ENCODE measurements at places on chromosomes 6 and 20.

GRCh38 chr6:166237617-166238016 lies 70.0 kb upstream of the TBXT start:
- no peak for DNase-seq

GRCh38 chr6:159761129-159761872 lies 544 bp upstream of the ACAT2 start:
- DNase-seq, result no peak

GRCh38 chr6:34157236-34157830 lies 11.4 kb upstream of the GRM4 start:
- no peak for DNase-seq

DNA sequence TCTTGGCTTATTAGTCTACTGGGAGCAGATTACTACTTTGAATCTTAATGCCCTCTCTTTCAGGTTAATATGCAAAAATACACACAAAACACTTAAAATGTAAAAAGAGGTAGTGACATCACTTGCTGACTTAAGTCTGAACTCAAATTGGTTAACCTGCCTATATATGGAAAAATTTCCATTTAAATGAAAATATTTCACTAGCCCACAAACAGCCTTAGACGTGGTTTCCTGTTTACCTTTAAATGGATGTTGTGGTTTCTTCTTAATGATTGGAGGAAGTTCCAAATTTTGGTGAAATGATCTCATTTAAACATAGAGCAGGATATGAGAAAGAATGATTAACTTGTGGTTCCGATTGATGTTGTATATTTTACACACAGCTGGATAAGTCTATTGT lies 553.7 kb downstream of the CD109 start:
- DNase-seq, result no peak

DNA sequence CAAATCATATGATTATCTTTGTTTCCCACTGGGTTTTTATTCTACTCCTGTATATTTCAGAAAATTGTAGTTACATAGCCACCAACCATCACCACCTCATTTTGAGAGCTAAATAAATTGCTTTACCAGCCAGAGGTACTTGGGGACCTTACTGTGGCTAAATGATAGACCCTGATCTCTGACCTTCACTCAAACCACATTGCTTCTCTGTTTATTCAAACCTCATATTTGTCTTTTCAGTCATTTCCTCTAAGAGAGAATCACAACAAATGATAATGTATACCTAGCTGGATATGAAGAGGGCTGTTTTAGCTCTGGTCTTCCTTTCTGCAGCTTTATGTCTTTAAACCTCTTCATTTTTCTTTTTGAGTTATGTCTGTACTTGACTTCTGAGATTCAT lies 142.8 kb downstream of the ADGB start:
- no peak for DNase-seq

DNA sequence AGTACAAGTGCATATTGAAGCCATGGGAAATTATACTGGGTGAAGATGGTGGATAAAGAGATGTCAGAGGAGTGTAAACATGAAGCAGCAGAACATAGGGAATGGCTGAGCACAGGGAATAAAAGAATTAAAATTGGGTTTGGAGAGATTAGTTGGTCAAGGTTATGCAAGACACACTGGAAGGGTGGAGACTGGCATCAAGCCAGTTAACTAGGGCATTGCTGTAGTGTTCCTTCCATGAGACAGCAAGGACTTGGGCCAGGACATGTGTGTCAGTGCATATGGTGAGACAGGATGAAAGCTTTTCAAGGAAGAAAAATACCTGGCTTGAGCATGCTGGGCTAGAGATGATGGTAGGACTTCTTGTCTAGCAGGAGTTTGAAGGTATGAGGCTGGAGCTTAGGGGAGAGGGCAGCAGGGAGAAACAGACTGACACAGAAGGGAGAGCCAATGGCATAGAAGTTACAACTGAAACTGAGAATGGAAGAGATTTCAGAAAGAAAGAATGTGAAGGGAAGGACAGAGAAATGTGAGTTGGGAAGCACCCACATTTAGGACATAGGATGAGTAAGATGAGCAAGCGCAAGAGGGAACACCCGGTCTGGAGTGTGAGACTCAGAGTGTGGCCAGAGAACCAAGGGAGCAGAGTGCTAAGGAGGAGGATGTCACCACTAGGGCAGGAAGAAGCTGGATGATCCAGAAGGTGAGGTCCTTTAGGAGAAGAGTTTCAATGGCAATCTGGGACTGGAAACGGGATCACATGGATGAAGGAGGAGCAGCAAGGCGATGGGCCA lies 14.5 kb upstream of the TMEM170B start:
- DNase-seq, result no peak

DNA sequence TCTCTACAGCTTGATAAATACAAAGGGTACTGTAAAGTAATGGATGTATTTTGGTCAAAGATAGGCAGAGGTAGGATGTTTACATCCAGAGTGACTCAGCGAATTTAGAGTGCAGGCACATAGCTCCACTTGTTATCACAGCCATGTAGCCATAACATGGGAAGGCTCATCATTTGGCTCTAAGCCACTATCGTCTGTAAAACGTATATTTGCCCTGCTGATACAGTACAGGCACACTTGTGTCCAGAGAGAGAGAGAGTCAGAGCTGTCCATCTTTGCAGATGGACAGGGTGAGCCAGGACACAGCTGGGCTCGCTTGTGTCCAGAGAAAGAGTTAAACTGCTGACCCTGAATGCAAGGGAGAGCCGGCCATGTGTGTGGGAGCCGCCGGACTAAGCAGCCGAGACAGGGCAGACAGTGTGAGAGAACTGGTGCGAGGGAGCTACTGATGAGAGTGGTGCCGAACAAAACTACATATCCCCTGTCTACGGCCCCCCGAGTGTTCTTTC lies 619.0 kb downstream of the DOK5 start:
- DNase-seq, result no peak

DNA sequence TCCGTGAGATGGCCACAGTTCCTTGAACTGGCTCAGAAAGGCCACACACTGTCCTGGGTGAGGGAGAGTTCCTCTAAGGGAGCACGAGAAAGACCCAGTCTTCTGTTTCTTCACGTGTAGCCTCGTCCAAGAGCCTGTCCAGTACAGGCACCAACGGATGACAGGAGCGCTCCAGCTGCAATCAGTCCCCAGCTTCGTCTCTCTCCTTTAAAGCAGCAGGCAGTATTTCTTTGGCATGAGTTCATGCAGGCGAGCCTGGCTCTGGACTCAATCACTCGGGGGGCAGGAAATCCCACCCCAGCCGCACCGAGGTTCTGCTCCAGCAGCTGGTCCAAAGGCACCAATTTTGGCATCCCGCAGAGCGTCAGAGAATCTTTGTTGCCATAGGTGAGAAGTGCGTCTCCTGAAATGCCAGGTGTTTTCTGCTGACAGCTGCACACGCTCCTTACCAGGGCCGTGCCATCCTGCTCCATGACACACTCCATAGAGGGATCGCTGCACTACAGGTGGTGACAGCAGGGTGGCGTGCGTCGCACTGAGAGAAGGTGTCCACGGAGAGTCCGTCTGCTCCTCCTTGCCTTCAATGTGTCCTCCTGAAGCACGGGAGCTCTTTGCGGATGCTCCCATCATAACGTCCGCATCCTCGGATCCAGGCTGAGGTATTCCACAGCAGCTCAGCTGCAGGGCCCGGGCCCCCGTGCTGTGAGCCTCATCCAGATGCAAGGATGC lies 59.6 kb upstream of the AFDN start:
- DNase-seq, result no peak

DNA sequence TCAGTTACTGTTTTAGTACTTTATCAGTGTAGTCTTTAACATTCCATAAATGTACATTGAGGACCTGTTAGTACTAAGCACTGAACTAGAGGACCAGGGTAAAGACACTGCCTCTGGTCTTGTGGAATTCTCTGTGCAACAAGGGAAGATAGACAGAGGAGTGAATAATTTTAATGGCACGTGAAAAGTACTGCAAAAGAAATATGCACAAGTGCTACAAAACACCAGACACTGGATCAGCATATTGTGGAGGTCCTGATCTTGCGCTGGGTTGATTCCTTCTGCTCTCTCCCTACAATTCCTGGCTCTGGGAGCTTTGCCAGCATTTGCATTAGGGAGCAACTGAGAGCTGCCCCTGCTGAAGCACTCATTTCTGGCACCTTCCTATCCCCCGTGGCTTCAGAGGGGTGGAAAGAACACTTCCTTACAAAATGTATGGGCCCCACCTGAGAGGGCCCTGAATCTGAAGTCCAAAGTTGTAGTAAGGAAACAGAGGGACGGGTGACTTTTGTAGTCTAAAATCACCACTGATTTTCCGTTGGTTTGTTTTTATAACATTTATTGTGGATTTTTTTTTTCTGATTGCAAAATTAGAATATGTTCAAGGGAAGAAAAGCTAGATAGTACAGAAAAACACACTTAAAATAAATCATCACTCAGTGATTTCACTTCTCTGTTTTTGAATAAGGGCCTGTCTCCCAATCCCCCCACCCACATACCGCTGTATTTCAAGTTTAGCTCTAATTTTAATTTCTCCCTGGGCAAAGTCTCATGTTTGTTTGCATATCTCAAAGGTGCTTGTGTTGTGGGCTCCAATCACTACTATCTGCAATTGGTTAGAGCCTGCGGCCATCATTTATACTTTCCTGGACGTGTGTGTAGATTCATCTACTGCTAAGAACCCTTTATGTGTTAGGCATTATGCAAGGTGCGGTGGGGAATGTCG lies 4.9 kb downstream of the PKIG start:
- DNase-seq, result no peak

GRCh38 chr6:10794239-10794638 lies 44.1 kb downstream of the MAK start:
- DNase-seq, result no peak

DNA sequence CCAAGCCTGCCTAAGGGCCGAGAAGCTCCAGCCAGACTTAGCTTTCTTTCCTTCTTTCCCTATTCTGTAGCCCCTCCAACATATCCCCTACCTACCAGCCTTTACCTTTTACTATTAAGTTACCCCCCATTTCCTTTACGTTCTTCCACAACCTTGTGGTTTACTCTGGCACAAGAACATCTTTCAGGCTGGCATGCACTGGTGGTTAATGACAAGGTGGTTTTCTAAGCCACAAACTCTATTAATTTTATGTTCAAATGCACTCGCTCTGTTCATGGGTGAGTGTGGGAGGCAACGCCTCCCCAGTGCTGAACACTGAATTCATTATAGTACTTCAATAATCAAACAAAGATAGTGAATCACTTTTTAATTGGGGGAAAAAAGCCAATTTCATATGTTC lies 64.4 kb downstream of the TRERF1 start:
- DNase-seq, result no peak

GRCh38 chr6:121260651-121261102 lies 73.6 kb downstream of the TBC1D32 start:
- no peak for DNase-seq

- DNase-seq, result no peak
These were observed 437 bp upstream of the CDKAL1 start for GRCh38 chr6:20533746-20534294.

GRCh38 chr6:100575921-100576320 lies 111.2 kb upstream of the SIM1 start:
- DNase-seq, result no peak

GRCh38 chr20:53586640-53587039 lies 7.0 kb downstream of the ZNF217 start:
- no peak for DNase-seq

DNA sequence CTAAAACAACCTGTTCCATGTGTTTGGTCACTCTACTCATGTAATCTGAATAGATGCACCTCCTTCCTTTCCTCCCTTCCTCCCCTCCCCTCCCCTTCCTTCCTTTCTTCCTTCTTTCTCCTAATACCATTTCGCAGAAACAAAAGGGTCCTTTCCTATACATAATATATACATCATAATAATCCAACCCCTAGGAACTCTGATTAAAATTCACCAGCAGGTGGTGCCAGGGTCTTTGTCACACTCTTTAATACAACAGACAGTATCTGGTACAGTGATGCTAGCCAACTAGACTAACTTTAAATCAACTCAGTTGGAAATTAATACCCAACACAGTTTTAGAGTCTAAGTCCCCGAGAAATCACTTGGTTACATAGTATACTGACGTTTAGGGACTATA lies 181.2 kb upstream of the SHLD1 start:
- no peak for DNase-seq

DNA sequence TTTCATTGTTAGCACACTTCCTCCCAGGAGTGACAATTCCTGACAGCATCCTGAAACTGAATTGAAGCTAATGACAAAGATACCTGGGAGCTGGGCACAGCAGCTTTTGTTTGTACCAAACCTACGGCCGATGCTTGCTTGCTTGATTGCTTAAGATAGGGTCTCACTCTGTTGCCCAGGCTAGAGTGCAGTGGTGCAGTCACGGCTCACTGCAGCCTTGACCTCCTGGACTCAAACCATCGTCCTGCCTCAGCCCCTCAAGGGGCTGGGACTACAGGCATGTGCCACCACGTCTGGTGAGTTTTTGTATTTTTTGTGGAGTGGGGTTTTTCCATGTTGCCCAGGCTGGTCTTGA lies 84.7 kb upstream of the SCP2D1 start:
- no peak for DNase-seq

DNA sequence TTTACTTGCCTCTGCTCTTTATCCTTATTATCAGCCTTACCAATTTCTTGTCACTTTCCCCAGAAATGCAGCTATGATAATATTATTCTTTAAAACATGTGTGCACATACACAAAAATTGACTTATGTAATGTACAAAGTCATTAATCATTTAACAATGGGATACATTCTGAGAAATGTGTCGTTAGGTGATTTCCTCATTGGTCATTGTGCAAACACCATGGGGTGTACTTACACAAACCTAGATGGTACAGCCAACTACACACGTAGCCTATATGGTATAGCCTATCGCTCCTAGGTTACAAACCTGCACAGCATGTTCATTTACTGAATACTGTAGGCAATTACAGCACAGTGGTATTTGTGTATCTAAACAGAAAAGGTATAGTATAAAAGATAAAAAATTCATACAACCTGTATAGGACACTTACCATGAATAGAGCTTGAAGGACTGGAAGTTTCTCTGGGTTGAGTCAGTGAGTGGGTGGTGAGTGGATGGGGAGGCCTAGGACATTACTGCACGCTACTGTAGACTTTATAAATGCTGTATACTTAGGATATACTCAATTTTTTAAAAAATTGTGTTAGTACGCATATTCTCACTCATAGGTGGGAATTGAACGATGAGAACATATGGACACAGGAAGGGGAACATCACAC lies 56.9 kb downstream of the HIVEP1 start:
- DNase-seq, result no peak

DNA sequence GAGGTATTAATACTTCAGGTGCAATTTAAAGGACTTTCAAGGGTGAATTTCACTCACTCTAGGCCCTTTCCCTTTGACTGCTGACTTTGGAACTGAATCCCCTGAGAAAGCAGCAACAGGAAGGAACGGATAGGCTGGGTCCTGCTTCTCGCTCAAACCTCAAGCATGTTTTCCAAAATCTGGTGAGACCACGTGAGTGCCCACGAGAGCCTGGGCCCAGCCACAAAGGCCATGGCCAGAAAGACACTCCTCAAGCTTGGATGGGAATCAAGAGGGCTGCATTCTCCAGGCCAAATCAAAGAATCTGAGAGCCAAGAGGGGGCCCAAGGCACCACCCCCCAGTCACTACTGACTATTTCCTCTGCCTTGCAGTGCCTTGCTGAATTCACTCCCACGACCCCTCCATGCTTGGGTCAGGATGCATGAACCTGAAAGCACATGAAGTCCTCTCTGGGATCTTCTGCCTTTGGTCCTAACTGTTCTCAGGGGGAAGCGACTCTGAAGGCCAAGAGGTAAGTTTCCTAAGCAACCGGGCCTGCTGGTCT lies 146.1 kb downstream of the NFATC2 start:
- no peak for DNase-seq

All from hypothalamus (tissue), 51 donors.